ENCODE measurements at places on chromosomes 3 and 15.

DNA sequence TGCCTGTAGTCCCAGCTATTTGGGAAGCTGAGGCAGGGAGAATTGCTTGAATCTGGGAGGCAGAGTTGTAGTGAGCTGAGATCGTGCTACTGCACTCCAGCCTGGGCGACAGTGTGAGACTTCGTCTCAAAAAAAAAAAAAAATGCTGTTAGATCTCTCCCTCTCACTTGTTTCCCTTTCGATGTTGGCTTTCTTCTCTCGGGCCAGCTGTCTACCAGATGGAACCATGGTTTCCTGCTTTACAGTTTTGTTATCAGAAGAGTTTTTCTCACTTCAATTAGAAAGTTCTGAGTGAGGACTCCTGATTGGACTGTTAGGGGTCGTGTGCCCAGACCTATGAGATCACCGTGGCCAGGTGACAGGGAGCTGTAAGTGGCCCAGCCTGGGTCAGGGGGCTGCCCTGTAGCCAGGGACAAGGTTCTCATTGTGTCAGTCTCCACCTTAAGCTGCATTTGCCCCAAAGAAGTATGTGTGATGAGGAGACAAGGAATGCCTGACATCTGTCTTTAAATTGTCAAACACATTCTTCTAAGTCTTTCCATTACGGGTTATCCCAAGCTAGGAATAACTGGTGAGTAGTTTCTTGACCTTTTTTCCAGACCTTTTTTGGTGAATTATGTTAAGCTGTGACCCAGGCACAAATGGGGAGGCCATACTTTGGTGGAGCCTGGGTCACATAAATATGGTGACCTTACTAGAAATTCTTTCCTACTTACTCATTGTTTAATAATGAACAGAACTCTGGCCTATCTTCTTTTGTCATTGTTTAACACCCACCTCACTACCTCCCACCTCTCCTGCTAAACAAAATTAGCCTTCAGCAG is 25.2 kb downstream of the SNAPC5 start:
- no peak for DNase-seq

- DNase-seq, result peak; percentile 44
Observed at GRCh38 chr3:138125548-138126221, 6.5 kb downstream of the A4GNT start.

DNA sequence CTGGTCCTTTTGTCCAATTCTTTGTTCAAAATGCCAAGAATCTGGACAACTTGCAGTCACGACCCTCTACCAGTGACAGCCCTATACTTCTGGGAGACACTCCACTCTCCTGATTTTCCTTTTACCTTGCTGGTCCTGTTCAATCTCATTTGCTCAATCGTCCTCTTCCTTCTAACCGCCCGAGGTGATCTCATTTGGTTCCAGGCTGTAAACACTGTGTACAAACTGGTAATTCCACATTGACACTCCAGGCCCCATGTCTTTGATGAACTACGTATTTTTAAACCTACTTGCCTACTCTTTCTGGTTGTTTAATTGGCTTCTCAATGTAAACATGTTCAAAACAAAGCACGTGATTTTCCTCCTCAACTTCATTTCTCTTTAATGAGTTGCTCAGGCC is 23.7 kb upstream of the C3orf49 start:
- no peak for DNase-seq

- no peak for DNase-seq
Observed at GRCh38 chr15:62326460-62327011, 161.5 kb upstream of the C2CD4B start.

GRCh38 chr3:32886296-32886695 is 65.1 kb upstream of the CCR4 start:
- DNase-seq, result no peak

- no peak for DNase-seq
Observed at GRCh38 chr3:186496016-186496415, 48.2 kb downstream of the CRYGS start.

GRCh38 chr3:124347418-124347817 is 355.5 kb upstream of the ROPN1 start:
- DNase-seq, result peak; percentile 37

GRCh38 chr3:60417576-60417975 is 833.7 kb downstream of the FHIT start:
- DNase-seq, result no peak

- DNase-seq, result peak; percentile 31
Observed at GRCh38 chr15:73897441-73898261, 24.3 kb downstream of the TBC1D21 start.

GRCh38 chr3:30140356-30141075 is 465.9 kb upstream of the TGFBR2 start:
- DNase-seq, result no peak

- no peak for DNase-seq
Observed at GRCh38 chr15:98720577-98721565, 72.5 kb downstream of the IGF1R start.

DNA sequence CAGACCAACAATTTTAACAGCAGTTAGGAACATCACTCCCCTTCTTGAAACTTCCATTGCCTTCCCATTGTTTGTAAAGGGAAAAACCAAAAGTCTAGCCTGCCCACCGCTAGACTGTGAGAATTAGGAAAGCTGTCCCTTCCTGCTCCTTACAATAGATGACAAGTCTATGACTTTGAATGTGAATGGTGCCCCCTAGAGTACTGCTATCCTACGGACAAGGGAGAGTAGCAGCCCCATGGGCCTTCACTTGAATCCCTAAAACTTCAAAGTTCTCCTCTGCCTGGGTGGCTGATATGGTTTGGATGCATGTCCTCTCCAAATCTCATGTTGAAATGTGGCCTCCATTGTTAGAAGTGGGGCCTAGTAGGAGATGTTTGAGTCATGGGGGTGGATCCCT is 41.0 kb upstream of the FSIP1 start:
- DNase-seq, result no peak

GRCh38 chr15:26082221-26083109 is 219.3 kb upstream of the ATP10A start:
- DNase-seq, result peak; percentile 93

DNA sequence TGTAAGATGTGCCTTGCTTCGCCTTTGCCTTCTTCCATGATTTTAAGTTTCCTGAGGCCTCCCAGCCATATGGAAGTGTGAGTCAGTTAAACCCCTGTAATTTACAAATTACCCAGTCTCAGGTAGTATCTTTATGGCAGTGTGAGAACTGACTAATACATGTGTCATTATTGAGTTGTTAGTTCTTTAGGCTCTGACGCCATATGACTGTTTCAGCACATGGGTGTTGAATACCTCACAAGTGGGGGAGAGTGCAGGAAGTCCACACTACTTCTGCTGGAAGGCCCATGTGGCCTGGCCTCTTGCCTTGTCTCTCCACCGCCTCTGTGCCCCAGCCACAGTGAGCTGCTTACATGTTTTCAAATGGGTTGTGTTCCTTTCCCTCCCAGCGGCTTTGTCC is 28.5 kb downstream of the MFSD1 start:
- no peak for DNase-seq

GRCh38 chr15:32679298-32679690 is 37.8 kb downstream of the SCG5 start:
- DNase-seq, result no peak

DNA sequence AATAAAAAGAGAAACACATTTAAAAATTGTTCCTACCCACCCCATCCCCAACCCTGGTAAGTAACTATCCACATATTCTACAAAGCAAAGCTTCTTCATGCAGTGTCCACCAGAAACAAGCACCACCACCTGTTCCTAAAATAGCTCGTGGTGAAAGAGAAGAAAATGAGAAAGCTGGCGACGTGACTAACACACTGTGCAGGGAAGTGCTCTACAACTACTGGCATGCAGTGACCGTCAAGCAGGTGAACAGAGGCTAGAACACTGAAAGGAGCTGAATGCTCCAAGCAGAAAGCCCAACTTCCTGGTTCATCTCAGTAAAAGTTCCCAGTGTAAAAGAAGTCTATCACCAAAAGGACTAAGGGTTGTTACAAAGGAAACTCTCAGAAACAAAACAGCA is 80.7 kb downstream of the NR2E3 start:
- DNase-seq, result no peak

DNA sequence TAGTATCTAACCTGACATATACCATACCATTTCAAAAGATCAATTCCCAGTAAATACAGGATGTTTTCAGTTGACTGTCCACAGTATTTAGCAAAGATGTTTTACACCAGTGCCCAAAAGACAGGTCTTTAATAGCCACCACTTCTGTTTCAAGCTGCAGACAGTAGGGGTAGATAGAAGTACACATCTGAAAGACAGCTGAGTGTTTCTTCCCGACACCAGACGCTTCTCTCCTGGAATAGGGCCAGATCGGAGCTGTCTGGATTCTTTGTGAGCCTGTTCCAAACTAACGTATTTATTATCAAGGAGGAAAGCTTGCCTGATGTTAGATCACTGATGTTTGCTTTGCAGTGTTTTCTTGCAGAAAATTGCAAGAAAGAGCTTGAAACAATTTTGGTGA is 136.1 kb upstream of the RBMS3 start:
- no peak for DNase-seq

- no peak for DNase-seq
Observed at GRCh38 chr3:99965077-99965476, 147.4 kb downstream of the CMSS1 start.

DNA sequence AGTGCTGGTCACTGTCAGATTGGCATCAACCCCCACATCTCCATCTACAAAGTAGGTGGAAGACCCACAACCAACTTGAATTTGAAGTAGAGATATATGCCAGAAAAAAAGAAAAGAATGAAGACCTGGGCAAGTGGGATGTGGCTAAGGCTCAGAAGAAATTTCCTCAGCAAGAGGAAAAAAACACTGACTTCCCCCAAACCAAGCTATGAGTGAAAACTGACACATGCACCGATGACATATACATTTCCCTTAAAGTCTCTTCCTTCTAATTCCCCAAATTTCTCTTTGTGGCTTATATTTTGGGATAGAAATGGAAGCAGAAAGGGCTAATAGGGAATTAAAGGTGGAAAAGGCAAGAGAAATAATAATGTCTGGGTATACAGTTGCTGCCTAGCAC is 59.0 kb downstream of the CYP19A1 start:
- DNase-seq, result no peak

DNA sequence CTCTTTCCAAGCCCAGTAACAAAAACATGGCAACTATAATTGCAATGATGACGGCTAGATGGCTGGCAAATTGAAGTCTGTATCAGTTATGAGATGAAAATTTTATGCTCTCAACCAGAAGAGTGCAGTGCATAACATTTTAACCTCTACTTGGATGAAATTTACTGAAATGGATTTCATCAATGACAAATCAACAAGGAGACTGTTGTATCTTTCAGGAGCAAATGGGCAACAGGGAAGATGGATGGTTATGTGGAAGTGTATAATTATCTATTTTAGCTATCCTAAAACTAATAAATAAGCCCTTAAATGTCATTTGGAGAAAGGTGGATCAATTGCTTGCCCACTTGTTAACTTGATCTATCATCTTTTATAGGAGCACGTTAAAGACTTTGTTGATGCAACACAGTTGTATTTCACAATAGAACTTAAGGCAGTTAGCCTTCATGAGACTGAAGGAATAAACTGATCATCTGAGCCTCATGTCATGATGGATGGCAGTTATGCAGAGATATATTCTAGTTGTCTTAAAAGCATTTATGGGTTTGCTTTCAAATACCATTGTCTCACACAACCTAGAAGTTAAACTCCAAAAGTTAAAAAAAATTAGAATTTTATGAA is 315.1 kb upstream of the TBC1D5 start:
- no peak for DNase-seq

DNA sequence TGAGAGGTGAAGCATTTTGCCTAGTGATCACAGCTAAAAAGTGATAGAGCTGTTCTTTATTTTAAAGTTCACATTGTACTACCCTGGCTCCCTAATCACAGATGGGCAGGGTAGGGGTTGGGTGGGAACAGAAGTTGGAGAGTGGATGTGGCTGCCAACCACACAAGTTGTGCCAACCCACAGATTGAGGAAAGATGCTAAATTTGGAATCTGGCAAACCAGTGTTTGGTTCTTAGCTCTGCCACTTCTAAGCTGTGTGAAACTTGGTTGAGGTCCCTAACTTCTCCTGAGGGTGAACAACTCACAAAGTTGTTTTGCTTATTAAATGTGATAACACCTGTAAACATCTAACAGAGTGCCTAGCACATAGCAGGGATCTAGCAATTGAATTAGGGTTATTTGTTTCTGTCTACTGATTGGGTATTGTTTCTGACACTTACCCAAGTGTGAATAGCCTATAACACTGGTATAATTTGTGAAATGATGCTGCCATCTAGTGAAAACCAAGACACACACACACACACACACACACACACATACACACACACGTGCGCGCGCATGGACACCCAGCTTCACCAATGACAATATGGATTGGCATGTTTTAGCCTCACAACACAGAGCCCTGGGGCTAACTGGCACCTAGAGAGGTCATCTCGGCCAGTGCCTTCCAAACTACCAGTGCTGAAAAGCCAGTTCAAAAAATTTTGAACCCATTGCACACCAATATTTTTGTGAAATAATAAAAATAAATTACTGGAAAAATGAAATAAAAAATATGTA is 25.3 kb downstream of the ADGRG7 start:
- DNase-seq, result peak; percentile 35

- no peak for DNase-seq
Observed at GRCh38 chr3:12922306-12922705, 80.9 kb upstream of the RPL32 start.

GRCh38 chr3:72848703-72849081 is 447 bp upstream of the SHQ1 start:
- DNase-seq, result peak; percentile 65

- DNase-seq, result no peak
Observed at GRCh38 chr3:124057420-124057819, 65.5 kb upstream of the ROPN1 start.

- DNase-seq, result no peak
Observed at GRCh38 chr3:127442506-127442905, 148.0 kb downstream of the TPRA1 start.

DNA sequence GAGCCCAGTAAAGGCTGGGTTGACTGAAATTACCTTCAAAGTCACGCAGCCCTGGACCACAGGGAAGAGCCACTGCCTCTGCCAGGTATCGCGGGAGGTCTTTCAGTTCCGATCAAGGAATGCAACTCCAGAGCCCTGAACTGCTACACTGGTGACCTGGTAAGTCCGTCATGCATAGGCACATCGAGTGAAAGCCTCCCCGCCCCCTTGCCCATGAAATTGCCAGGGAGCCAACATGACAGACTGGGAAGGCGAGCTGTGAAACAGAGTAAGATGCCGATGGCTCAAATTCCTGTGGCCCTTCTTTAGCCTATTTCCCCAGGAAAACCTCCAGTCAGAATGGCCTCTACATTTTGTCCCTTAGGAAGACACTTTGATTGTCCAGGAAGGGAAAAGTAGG is 2.3 kb upstream of the GP5 start:
- DNase-seq, result no peak

DNA sequence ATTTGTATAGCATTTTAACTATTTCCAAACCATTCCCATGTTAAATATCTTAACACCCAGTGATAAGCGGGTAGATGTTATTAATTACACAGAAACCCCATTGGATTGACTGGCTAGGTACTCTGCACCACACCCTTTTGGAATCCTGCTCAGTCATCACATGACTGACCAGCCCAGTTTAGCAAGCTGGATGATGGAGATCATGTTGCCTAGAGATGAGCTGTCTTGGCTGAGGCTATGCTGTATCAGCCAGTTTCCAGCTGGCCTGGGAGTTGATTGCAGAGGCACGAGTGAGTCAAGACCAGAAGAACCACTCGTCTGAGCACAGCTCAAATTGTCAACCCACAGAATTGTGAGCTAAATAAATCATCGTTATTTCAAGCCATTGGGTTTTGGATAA is 124.6 kb downstream of the ZNF621 start:
- DNase-seq, result no peak

GRCh38 chr3:129908417-129908816 is 14.9 kb upstream of the TMCC1 start:
- no peak for DNase-seq

- DNase-seq, result peak; percentile 71
Observed at GRCh38 chr3:128170866-128171516, 17.7 kb downstream of the EEFSEC start.

GRCh38 chr3:89184151-89184995 is 77.0 kb downstream of the EPHA3 start:
- no peak for DNase-seq

Data from SW480 (cell line).